Stimulated activated CD8-positive, alpha-beta memory T cell treated with anti-CD3 and anti-CD28 coated beads, Interleukin-12 subunit alpha, Interleukin-12 subunit beta, amount 100 ng/mL, for 4 hours (primary cell): ENCODE measurements at places on chromosomes 6 and 20.

- DNase-seq: no peak
These were observed 884.9 kb downstream of the C6orf118 start for GRCh38 chr6:164424489-164424888.

DNA sequence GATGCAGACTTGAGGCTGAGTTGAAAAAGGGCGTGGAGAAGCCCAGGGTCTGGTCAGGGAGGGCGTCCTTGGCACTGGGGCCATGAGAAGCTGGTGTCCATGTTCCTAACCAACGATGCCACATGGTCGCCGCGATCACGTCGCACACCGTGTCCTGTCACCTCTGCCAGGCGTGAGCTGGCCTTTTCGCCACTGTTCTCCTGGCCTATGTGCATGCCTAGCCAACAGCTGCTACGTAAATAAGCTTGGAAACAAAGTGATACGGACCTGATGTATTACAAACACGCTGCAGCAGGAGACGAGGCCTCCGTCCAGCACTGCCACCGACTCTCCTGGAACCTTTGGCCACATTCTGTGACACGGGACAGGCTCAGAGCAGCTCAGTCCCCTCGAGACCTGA is 22.0 kb upstream of the KIF25 start:
- DNase-seq: no peak

- no peak for DNase-seq
These were observed 9.2 kb downstream of the SCGN start for GRCh38 chr6:25661129-25661779.

GRCh38 chr20:23637282-23638221 is at the start of gene CST3:
CST3 (minus strand) TSS chr20:23637955; CDS start chr20:23637862, 93 bp downstream.
- DNase-seq: no peak

- DNase-seq: no peak
These were observed 78.8 kb upstream of the MAP7 start for GRCh38 chr6:136628996-136629395.

DNA sequence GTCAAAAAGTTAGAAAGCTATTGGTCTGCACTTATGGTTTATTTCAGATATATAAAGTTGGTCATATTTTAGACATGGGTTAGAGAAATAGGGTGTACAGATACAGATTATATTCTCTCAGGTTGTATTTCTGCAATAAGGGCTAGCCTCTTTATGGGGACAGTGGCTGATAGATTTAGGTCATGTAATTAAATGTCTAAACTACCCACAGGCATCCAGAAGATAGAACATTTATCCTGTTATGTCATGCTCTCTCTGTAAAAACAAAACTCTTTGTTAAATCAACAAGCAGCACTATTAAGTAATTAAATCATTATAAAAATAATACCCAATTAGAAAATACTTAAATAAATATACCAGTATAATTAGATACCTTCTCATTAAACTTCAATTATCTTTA is 612.6 kb upstream of the CITED2 start:
- no peak for DNase-seq

DNA sequence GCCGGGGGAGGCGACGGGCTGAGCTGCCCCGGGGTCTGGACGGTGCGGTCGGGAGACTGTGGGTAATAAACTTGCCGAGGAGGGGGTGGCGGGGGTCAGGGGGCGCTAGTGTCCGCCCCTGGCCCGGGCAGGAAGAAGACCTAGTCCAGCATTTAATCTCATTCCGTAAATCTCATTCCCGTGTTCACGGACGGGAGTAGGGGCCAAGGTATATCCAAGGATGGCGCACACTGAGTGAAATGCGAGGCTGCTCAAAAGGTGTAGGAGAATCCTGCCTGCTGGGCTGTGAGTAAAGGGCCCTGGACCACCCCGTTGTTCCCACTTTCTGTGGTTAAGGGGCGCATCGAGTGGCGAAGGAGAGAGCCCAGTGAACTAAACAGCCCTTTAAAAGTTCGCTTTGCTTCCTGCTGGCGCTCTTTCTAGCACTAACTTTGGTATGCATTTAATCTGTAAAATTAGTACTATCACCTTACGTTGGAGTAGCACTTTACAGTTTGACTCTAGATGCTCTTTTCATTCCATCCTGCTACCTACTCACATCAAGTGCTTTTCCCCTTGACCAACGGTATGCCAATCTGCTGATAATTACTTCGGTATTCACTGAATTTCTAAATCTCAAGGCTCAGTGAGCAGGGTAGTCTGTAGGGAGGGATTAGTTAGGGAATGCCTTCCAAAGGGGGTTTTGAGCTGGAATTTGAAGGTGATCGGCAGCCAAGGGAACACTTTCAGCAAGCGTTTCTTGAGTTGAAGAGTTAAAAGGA is 730 bp downstream of the PARD6B start:
- DNase-seq: no peak

- no peak for DNase-seq
These were observed 70.1 kb upstream of the EMILIN3 start for GRCh38 chr20:41436679-41437078.

DNA sequence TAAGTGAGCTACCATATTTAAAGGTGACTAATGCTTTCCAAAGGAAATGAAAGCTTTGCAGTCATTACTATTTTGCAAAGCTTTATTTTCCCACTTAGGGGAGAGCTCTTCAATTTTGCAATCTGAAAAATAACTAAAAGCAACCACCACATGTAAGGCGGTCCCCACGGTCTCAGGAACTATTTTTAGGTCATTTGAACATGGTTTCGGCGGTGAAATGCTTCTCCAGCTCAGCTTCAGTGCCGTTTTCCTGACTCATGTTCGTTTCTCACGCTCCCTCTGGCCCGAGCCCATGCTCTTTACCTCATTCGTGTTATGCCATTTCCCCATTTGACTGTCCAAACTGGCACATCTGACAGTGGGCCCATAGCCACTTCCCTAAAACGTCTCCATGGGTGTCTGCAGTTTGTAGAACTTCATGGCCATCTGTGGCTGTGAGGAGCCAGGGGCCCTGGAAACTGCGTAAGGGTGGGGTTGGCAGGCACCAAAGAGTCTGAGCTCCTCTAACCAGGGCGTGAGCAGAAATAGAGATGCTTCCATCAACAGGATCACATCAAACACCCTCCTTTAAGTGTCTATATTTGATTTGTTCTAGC is 46.5 kb downstream of the ADTRP start:
- DNase-seq: no peak

DNA sequence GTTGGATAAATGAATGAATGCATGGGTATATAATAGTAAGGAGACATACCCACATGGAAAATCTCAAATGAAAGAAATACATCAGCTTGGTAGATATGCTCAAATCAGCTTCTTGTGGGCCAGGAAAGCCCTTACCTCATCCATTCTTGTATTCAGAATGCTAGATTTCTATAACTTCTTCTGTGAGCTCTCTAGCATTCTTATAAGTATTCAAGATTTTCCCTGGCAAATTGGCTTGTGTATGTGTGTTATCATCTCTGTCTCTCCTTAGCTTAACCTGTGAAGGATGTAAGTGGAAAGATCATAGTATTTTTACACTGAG is 100.8 kb downstream of the OR2B2 start:
- DNase-seq: no peak

DNA sequence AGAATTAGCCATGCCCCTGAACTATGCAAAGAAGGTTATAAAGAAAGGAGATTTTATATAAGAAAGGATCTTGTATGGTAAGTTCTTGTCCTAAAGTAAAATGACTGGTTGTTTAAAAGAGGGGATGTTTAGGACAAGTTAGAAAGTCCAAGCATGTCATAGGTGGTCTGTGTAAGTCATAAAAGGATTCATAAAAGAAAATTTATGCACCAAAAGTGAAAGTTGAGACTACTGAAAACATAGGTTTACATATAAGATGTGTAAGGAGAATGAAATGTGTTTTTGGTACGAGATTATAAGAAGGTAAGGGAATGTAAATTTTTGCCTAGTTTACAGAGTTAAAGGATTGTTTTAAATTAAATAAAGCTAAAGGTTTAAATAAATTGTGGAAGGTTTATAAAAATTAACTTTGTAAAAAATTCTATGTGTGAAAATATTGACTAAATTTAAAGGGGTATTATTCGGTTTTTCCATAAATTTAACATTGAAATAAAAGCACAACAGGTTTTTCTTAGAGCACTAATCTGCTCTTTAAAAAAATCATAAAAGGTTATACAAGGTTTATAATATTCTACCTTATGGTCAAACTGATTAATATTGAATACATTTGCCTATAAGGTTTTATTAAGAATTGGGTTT is 93.6 kb upstream of the UST start:
- no peak for DNase-seq

- DNase-seq: no peak
These were observed 19.3 kb downstream of the TOP1 start for GRCh38 chr20:41047975-41048305.

DNA sequence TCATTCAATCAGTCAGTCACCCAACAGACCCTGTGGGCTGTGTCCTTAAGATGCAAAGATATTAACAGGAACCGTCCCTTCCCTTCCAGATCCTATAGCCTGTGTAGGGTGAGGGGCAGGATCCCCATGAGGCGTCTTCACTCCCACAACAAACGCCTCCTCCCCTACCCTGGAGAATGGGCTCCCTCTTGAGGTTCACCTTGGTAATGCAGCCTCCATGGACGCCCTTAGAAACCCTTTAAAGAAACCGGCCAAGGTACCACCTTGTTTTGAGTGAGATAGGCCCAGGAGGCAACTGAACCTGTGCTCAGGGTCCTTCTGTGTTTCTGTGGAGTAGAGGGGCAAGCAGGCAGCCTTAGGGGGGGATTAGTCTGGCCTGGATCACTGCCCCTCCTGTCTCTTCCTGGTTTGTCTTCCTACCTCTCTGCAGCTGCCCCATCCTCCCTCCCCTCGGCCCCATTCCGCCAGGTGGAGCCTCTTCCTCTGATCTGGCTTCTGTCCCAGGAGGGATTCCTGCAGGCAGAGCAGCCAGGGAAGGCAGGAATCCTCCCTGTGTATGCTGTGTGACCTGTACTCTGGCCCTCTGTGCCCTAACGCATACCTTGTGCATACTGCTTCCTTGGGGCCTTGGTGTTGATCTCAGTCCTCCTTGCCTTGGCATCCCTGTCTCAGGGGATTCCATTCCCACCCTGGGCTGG is 6.6 kb upstream of the GUCA1A start:
- peak; percentile 53 for DNase-seq

DNA sequence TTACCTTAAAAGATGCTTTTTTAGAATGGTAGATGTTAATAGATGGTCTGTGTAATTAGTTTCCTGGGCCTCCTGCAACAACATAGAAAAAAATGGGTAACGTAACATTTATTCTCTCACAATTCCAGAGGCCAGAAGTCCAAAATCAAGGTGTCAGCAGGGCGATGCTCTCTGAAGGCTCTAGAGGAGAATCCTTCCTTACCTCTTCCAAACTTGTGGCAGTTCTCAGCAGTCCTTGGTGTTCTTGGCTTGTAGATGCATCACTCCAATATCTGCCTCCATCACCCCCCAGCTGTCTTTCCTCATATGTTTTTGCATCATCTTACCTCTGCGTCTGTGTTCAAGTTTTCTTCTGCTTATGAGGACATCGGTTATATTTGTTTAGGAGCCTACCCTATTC is 107.9 kb downstream of the SCAF8 start:
- DNase-seq: no peak

GRCh38 chr20:57075603-57076002 is 190.8 kb downstream of the BMP7 start:
- DNase-seq: no peak

DNA sequence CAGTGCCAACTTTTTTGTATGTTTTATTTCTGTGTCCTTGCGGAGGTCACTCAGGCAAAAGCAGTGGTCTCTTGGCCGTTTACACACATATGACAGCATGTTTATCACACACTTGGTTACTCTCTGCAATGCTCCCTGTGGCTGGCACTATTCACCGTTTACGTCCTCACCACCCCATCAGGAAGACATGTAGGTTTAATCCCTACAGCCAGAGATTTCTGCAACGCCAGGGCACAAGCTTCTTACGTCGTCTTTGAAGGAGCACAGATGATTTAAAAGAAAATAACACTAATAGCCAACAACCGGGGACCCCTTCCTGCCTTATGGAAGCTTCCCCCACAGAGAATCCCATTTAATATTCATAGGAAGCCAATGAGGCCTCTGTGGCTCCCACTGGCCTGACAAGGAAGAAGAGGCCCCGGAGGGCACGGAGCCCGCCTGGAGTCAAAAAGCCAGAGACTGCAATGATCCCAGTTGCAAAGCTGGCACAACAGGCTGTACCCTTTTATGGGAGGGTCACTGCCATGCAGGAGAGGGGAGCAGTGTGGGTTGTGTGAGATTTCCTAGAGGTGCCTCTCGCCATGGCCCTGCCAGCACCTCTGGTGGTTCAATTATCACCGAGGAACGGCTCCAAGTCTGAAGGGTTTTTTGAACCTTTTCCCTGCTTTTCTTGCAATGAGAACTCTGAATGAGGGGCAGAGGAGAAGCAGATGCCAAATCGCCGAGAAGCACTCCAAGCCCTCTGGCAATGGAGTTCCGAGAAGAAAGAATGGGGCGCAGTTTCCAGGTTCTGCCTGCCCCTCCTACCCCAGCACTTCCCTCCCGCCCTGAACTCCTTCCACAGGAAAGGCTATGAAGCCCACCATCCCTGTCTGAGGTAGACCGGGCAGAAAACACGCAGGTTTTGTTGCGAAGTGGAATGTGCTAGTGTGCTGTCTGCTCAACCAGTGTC is 96.2 kb downstream of the THBS2 start:
- DNase-seq: no peak

DNA sequence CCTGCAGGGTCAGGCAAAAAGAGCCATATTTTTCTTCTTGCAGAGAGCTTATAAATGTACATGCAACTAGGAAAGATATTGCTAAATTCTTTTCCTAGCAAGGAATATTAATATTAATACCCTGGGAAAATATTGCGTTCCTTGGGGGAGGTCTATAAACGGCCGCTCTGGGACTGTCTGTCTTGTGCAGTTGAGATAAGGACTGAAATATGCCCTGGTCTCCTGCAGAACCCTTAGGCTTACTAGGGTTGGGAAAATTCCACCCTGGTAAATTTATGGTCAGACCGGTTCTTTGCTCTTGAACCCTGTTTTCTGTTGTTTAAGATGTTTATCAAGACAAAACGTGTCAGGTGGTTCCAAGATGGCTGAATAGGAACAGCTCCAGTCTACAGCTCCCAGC is 121.3 kb upstream of the CARMIL1 start:
- DNase-seq: no peak

GRCh38 chr6:87171938-87172633 is 16.7 kb downstream of the ZNF292 start:
- DNase-seq: no peak

DNA sequence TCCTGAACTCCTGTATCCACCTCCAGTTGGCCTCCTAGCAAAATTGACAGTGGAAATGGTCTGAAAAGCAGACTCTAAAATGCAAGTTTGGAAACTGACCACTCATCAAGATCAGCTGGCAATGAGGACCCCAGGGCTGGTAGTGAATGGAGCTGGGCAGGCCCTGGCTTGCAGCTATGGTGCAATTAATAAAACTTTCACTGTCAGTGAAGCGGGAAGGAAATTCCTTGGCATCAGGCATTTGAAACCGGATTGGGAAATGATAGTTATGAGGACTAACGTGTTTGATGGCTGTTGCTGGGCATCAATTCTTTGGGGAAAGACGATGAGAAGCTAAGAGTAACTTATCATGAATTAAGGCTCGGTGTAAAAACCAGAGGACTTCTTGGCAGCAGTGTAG is 19.1 kb downstream of the SIRPB1 start:
- DNase-seq: no peak

- no peak for DNase-seq
These were observed 11.7 kb downstream of the TFEB start for GRCh38 chr6:41723530-41724227.

DNA sequence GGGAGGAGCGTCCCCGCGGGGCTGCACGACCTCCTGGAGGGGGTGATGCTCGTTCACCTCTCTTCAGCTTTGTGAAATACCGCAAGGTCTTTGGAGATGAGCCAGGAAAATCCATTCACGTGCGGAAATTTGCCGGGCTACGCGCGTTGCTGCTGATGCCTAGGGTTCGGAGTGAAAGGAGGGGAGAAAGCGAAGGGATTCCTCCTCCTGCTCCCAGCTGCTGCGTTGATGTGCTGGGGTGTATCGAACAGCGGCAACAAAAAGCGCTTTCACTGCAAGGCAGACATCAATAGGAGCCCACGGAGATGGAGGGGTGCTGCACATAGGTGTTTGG is 391 bp upstream of the B3GAT2 start:
- DNase-seq: no peak
